Femur (tissue), 1 donor: ENCODE measurements at places on chromosomes 6 and 20.

DNA sequence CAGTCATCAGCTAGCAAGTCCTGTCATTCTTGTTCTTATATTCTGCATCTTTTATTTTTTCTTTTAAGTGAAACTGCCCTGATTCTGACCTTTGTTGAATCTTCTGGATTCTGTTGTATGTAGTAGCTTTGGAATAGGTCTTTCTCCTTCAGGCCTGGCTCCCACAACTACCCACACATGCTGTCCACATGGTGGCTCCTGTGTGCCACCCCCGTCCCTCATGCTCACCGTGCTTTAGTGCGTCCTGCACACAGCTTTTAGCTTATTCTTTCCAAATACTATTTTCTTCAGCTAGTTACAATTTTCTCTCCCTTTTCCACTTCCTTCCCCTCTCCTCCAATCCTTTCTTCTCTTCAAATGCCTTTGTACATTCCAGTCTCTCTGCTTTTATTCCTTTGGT is 61.8 kb downstream of the CTNNBL1 start:
- no peak for DNase-seq

DNA sequence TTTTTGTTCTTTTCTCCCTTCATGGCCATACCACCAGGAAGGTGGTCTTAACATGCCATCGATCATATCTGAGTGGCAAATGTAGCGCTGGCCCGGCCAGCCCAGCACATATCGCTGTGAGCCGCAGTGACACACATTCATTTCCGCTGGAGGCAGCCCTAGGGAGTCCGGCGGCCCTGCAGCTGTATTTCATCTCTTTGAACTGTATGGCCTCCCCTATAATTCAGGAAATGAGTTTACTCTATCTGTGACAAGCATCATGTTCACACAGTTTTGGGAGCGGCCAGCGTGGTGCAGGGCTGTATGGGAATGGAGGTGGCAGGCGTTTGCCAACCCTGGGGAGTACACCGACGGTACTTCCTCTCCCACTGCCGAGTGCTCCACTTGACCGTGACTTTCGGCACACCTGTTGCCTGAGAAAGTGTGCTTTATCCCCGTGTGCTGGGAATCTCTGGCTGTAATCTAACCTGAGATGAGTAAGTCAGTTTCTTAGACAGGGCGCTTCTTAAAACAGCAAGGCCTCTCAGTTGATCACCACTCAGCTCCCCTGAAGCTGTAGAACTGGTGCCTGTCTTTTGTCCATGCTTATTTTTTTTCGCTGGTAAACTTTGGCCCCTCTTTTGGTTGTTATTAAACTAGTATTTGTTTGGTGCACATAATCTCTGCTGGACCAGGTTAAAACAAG is 257.1 kb upstream of the TAB2 start:
- DNase-seq = peak; percentile 59

DNA sequence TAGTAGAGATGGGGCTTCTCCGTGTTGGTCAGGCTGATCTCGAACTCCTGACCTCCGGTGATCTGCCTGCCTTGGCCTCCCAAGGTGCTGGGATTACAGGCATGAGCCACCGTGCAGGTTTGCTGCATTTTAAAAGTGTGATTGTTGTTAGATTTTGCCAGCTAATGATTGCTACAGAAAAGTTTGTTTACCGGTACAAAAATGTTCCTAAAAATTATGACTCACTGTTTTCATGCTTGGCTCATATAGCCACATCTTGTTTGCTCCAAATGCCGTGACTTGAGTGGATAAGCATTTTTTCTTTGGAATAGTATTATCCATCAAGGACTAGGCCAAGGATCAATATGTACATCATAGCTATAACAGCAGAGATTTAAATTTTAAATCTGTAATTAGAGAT is 24.3 kb downstream of the LRRN4 start:
- DNase-seq = no peak

DNA sequence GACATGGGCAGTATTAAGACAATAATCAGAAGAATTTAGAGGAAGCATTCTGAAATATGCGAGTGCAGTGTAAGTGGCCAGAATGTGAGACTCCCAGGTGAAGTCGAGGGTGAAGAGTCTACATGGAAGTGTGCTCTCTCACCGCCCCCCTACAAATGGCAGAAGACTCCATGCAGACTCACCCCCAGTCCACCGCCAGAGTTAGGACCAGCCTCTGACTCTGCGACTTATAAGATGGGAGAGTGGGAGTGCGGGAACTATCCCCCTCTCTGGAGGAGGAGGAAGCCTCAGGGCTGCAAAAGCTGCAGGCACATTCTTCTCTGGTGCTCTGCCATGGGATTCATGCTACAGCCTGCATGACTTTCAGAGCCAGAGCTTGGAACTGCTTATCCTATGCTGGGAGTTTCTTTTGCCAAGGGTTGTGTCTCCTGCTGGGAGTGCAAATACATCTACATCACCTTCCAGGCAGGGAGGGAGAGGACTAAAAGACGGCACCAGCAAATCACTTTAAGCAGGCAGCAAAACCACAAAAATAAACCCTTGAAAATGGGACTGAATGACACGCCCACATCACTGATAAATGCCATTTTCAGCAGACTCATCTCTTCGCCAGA is 206.7 kb upstream of the SULF2 start:
- DNase-seq = no peak

DNA sequence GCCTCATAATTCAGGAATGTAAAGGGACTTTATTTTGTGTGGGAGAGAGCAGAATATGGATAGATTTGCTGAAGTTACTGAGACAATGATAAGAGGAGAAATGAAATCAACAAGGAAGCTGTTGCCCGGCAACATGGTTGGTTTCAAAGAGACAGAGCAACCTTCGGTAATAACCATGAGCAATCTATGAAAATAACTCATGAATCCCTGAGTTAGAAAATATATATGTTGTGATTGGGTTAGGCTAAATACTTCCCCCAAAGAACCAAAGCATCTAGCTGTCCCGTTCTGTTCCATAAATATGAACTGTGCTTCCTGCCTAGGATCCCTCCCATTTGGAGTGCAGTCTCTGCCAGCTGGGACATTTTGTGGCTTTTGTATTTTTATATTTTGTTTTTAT is 23.1 kb downstream of the SERPINB1 start:
- no peak for DNase-seq

- DNase-seq = no peak
Observed at GRCh38 chr20:63956664-63957003, 418 bp upstream of the UCKL1 start.

- no peak for DNase-seq
Observed at GRCh38 chr6:152981219-152981618, 1.6 kb downstream of the FBXO5 start.

GRCh38 chr6:73586416-73586974 is 65.7 kb upstream of the EEF1A1 start:
- DNase-seq = peak; percentile 24

GRCh38 chr6:139577763-139578604 is 203.5 kb upstream of the CITED2 start:
- peak; percentile 39 for DNase-seq

DNA sequence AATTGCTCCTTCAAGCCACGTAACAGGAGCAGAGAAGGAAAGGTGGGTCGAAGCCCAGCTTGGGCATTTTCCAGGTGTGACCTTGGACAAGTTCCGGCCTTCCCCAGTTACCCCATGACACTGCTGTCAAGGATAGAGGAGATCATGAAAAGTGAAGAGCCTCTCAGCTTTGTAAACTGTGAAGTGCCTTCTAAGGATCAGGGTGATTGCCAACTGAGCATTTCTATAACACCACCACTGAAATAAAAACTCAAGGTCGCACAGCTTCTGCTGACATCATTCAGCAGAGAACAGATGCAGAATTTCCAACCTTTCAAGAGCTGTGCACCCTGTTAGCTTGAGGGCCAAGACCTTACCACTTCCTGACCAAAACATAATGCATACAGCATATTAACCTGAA is 24.0 kb upstream of the ZMYND8 start:
- no peak for DNase-seq

GRCh38 chr20:8386991-8387390 is 254.9 kb downstream of the PLCB1 start:
- no peak for DNase-seq

DNA sequence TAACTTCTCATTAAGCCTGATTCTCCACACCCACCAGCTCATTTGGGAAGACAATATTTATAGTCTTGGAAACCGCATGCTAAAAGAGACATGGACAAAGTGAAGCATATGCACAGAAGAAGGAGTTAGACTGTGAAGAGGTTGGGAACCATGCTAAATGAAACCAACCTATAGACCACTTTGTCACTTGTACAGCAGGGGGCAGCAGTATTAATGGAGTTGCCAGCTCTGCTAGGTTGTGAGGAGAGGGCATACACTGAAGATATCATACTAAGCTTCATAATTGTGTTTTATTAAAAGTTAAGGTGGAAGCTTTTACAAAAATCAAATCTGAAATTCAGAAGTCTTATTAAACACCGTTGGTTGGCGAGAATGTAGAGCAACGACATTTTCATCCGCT is 38.3 kb upstream of the HMGCLL1 start:
- no peak for DNase-seq

- peak; percentile 68 for DNase-seq
Observed at GRCh38 chr6:22717915-22718314, 148.5 kb downstream of the HDGFL1 start.

- no peak for DNase-seq
Observed at GRCh38 chr20:31680286-31681127, 42.2 kb downstream of the BCL2L1 start.

- DNase-seq = no peak
Observed at GRCh38 chr20:20462185-20462584, 94.3 kb downstream of the INSM1 start.

- no peak for DNase-seq
Observed at GRCh38 chr6:136102991-136103688, 147.0 kb downstream of the MTFR2 start.

DNA sequence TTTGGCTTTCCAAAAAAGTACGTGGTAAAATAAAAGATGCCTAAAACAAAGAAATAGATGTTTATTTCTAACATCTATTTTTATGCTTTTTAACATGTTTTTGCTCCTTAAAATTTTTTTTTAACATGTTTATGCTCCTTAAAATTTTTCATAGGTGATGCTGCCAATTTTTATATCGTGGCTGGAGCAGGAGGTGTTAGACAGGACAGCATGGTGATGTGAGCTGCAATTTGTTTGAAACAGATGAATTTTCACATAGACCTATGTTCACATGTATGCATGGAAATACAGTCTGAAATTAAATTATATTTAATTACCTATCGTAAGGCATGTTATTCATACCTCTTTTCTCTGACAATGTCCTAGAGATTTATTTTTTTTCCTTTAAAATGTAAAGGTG is 784.8 kb downstream of the EPHA7 start:
- DNase-seq = no peak

DNA sequence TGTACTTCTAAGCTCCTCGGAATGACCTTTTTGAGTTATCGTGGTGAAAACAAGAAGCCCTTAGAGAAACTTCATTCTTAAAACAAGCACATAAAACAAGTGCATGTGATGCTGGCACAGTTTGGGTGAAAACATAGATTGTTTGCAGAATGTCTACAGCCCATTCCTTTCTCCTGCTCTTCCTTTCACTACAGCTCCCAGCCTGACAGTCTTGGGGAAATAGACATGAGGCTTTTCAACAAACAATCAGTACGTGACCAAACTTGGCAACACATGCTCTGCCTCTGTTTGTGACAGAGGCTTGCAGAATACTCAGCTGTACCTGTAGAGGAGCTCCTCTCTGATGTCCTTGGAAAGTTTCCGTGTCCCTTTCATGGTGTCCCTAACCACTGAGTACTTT is 321.6 kb downstream of the ZFAND3 start:
- DNase-seq = no peak

GRCh38 chr20:50792708-50793574 is 1.9 kb upstream of the BCAS4 start:
- DNase-seq = no peak

DNA sequence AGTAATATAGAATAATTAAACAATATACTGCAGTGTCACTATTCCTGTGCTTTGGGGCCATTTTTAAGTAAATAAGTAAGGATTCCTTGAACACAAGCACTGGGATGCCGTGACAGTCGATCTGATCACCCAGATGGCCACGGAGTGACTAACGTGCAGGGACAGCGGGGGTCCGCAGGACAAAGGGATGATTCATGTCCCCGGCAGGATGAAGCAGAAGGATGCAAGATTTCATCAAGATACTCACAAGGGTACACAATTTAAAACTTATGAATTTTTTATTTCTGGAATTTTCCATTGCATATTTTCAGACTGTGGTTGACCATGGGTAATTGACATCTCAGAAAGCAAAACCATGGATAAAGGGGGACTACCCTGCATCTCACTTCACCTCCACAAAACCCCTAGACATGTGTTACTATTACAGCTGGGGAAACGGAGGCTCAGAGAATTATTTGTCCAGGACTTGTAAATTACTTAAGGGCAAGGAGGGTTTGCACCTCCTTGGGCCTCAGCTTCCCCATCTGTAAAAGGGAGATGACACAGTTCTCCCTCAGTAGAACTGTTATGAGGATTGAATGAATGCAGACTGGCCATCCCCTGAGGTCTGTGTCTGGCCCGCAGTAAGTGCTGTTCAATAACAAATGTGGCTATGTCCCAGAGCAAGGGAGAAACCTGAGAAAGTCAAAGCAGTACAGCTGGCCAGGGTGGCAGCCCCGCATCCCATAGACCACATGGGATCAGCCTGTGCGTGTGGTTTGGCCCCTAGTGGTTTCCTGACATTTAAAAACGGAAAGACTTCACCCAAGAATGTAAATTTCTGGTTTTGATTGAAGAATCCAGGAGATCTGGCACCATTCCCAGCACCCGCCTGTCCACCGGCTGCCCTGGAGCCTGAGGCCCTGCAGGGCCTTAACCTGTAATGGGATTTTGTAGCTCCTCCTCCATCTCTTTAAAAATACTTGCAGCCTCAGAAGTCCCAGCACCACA is 235.5 kb downstream of the BMP7 start:
- peak; percentile 38 for DNase-seq

DNA sequence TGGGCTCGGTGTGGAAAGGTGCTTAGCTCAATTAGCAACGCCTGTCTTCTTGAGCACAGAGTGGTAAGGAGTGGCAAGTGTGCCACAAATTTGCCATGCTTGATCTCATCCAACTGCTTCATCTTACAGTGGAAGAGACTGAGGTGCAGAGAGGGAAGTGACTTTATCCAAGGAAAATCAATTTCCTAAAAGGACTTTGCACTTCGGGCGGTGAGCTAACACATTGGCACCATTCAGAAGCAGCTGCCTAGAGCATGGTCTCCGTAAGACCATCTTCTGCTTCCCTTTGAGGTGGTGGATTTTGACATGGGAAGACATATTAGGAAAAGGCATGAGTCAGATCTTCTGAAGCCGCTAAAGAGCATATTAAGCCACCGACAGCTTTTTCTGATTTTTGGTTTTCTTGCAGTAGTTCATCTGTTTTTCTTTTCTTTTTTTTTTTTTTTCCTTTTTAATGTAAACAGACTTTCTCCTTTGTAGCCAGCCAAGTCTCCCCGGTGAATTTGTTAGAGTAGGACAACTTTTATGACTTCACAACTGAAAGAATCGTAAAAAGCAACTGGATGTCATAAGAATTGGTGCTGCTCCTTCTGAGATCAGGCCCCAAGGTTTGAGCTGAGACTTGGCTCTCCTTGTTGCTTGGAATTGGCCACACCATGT is 273.2 kb downstream of the CDC5L start:
- no peak for DNase-seq

GRCh38 chr6:106124015-106124414 is 37.9 kb downstream of the PRDM1 start:
- DNase-seq = no peak
